ENCODE measurements at places on chromosomes 11 and 22.

DNA sequence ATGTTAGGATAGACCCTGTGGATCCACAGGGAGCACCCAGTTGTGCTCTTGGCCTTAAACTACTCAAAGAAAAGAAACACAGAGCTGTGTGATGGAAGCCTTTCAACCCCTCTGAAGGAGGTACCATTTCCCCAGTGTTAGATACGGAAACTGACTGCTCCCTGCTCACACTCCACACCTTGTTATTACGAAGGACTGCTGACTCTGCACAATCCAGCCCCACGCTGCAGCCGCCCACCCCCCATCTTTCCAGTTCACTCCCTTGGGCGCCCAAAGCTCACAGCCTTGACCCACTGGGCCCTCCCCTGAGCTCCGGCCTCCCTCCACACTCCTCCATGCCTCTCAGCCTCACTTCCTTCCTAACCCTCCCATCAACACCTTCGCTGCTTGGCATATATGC is 75.5 kb downstream of the EFCAB6 start:
- DNase-seq: no peak

- DNase-seq: no peak
These were observed 32.2 kb downstream of the ARAP1 start for GRCh38 chr11:72720047-72720446.

- DNase-seq: no peak
These were observed 69.1 kb upstream of the EP300 start for GRCh38 chr22:41023299-41023623.

GRCh38 chr11:2716376-2717095 is 16.7 kb upstream of the KCNQ1OT1 start:
- DNase-seq: no peak

- DNase-seq: no peak
These were observed 38.6 kb upstream of the CALCB start for GRCh38 chr11:15034687-15035267.

DNA sequence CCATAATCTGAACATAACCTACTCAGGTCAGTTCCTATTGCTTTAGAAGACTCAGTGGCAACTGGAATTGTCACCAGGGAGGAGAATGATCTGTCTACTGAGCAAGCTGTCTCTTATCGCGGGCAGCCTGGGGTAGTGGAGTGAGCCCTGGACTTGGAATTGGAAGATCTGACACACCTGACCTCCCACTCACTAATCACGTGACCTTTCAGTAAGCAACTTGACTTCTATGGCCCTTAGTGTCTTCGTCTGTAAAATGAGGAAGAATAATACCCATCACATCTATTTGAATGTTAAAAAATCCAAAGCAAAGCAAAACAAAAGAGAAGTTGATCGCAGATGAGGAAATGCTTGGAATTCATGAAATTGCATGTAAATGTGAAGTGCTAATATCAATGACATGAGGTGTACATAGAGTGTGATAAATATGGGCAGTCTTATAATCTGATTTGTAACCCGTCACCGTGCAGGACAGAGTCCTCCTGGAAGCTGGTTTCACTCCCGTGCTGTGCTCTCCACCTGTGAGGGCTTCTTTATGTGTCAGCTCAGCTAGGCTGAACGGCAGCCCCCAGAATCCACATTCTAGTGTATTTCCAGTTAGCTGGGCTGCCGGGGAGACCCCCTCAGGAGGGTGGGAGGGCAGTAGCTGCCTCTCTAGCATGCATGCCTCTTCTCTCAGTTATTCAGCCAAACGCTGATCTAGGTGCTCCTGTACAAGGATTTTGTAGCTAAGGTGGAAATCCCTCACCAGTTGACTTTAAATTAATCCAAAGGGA is 482.9 kb downstream of the OPCML start:
- no peak for DNase-seq

DNA sequence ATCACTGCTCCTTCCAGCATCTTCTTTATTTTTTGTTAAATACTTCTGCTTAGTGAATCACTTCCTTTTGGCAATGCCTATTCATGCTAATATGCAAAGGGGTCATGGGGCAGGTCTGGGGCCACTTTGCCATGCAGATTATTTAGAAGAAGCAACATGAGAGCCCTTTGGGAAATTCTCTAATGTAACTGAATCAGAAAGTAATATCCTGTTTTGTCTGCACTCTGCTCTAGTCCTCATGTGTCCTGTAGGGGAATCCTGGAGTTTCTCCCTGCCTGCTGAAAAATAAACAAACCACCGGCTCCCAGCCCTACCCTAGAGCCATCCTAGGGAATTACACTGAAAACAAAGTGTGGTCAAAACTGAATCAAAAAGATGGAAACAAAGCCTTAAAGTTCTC is 176.5 kb upstream of the POU2AF2 start:
- DNase-seq: peak; percentile 48

GRCh38 chr11:38226684-38227083 is 1628.6 kb upstream of the RAG2 start:
- DNase-seq: no peak

- no peak for DNase-seq
These were observed 488.7 kb downstream of the JRKL start for GRCh38 chr11:96878299-96879051.

- DNase-seq: peak; percentile 92
These were observed 2.5 kb upstream of the BEST1 start for GRCh38 chr11:61947486-61948210.

- no peak for DNase-seq
These were observed 8.1 kb downstream of the MS4A4A start for GRCh38 chr11:60288531-60288930.

GRCh38 chr22:29202212-29203192 is 3.2 kb upstream of the EMID1 start:
- DNase-seq: peak; percentile 31

DNA sequence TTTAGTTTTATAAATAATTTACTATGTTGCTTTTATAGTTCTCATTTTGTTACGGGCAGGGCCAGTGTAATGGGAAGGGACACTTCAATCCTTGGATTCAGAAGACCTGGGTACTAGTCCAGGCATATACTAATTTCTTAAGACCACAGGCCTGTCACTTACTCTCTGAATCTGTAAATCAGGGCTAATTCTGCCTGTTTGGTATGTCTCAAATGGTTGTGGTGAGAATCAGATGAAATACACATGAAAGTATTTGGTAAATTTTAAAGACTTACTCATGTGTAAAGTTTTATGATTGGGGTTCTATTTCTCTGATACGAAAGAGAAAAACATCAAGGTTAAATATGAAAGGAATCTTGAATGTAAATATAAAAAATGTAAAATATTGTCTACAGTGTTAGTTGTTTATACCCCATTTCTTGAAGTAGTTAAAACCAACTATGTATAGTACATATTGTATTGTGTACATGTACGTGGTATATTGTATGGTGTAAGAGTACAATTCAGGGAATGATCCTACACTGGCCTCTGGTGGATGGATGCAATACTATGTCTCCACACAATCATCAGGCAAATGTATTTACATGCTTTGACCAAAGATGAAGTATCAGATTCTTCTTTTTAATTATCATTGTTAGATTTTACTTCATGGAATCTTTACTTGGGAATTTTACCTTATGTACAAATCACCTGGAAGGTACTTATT is 24.5 kb upstream of the RAG2 start:
- DNase-seq: peak; percentile 48

DNA sequence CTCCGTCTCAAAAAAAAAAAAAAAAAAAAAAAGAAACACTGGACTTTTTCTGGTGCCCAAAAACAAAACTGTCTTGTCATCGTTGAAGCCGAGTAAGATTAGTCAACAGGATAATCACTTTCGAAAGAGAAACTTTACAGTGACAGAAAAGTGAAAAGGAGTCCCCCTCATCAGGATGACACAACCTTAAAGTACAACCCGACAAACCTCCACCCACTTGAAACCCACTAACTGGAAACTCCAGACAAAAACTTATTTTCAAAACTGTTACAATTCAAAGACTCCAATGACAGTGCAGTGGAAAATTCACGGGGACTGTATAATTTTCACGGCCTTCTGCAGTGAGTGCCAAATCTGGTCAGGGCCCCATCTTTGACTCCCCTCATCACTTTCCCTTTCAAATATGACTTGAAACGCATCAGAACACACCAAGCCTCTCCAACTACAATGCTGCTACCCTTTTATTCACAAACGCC is 1.3 kb downstream of the DENND5A start:
- DNase-seq: no peak

Data from PC-3 (cell line).